Activated CD8-positive, alpha-beta memory T cell treated with anti-CD3 and anti-CD28 coated beads, Interleukin-2, amount 50 U/mL, for 48 hours (primary cell): ENCODE measurements at places on chromosomes 3 and 15.

DNA sequence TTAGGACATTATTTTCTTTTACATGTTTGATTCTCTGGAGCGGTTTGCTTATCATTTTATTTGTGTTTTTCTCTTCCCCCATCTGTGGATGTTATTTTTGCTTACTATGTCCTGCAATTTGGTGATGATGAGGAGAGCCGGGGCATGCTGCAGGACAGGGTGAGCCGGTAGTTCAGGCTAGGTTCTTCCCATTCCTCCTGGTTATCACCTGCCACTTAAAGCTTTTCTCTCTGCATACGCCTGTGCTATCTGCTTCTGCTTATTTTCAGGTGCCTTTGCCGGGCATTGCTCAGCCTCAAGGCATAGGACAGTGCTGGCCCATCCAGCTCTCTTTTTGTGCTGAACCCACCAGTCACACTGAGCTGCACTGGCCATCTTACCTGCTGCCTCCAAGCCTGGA lies 85.8 kb downstream of the MCTP2 start:
- DNase-seq = no peak

GRCh38 chr3:16739541-16740105 lies 134.4 kb upstream of the DAZL start:
- DNase-seq = no peak

DNA sequence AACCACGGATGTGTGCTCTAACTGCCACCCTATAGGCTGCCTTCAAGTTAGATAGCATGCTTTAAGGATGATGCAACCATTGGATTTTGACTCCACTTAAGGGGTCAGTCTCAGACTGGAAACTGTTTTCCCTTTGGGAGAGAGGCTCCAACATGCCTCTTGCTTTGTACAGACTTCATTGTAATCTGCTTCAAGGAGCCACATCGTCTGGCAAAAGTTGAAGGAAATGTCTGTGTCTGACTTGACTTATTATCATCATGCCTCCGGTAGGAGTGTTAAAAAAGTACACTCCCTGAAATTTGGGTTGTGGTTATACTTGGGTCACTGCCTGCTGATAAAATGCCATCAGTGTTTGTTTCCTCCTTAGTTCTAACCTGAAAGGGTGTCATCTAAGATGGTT lies 245.4 kb upstream of the CDIN1 start:
- no peak for DNase-seq

GRCh38 chr15:49814709-49815108 lies 193.9 kb downstream of the DTWD1 start:
- no peak for DNase-seq

- no peak for DNase-seq
Observed at GRCh38 chr15:99980752-99981151, 247.5 kb upstream of the LYSMD4 start.

DNA sequence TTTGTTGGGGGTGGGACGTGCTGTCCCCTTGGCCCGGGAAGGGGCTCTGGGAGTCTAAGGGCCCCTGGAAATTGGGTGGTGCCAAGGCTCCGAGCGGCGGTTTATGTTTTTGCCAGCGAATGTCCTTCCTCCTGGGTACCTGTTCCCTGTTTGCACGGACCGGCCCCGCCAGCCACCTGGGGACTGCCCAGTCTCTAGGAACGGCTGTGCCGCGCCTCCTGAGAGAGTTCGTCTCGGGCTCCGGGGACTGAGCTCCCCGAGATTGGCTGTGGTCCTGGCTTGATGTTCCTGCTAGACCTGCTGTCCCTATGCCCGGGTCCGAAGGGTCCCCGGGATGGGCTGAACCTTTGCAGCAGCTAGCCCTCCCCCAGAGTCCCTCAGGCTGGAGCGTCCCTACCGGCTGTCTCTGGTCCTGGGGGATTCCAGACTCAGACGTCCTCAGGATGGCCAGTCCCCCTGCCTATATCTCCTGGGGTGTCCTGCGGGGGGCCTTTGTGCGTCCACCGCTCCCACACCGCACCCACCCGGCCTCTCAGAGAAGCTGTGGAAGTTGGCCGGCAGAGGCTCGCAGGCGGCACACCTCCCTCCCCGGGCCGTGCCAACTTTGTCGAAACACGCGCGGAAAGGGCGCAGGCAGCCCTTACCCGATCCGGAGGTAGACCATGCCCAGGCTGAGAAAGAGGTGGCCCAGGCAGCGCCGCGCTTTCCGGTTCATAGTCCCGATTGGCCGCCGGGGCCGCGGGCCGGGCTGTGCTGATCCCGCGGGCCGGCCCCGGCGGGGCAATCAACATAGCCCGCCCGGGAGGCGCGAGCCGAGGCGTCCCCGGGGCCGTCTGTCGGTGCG lies 547 bp downstream of the WNT7A start:
- DNase-seq = peak; percentile 61
